ENCODE measurements at places on chromosomes 7 and 10.

DNA sequence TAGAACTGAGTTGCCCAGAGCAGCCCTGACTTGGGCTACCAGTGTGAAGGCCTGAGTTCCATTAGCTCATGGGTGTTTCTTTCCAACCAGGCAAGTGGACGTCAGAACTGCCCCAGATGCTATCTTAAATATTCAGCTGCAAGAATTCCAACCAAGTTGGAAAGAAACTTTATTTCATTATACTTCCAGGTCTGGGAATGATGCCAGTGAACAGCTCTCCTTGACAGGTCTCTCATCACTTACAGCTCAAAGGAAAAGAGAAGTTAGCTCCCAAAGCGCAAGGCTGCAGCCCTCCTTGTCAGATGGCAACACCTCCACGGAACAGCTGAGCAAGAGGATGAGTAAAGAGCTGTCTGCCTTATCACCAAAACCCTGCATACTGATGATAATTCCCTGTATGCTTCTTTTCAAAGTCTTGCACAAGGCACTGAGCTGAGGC lies 255.5 kb upstream of the AOAH start:
- no peak for DNase-seq

DNA sequence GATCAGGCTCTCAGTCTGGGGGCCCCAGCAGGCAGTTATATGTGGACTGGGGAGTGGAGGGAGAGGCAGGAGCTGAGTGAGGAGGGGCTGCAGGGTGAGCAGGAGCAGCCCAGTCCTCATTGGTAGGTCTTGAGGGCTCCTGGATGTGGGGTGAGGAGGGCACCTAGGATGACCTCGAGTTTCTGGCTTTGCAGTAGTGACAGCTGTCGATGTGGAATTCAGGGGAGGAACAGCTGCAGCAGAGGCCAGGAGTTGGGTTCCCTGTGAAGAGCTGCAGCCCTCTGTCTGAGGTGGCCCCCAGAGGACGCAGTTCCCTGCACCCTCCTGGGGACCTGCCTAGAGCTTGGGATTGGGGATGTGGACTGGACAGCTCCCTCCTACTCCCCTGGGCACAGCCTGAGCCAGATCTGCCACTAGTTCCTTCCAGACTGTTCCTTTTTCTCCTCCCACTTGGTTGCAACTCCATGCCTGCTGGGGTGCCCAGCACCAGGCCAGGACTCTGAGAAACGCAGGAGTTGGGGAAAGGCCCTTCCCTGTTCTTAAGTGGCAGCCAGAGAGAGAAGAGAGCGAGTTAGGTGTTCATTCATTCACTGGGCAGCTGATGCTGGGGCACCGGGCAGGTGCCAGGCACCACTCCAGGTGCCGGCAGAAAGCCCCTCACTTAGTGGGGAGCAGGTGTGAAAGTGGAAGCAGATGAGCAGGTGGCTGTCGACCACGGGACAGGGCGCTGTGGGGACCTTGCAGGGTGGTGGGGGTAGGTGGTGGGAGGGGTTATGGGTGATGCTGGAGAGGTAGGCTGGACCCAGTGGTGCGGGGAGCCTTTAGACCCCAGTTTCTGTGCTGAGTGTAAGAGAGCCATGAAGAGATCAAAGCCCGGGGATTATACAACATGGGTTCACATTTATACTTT lies 57.9 kb downstream of the PRF1 start:
- DNase-seq, result no peak

DNA sequence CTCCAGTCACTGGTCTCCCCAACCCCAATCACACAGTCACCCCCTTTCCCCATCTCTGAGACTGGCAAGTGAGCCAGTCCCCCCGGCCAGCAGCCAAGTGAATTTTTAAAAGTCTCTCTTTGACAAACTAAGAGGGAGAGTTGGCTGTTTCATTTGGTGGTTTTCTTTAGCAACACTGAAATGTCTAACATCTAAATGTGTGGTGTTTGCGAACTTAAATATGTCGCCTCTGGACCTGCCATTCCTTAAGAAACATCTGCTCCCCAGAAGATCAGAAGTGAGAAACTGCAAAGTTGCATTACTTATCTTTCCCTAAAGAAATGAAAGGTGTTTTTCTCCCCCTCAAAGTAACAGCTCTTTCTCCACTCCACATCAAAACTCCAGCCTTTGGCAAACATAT lies 34.7 kb upstream of the PLXNA4 start:
- DNase-seq, result no peak

DNA sequence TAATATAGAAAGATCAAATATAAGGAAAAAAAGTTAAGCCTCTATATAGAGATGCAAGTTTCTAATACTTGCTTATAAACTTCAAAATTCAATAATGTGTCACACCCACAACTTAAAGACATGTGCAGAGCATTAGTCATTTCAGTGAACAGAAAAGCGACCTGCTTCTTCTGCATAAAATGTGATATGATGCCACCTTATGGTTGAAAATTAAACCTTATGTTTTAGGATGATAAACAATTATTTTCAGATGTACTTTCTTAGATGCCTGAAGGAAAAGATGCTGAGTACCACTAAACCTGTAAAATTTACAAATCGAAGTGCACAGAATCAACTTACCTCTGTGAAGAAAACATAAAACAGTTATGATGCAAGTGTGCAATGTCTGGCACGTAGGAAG lies 96.0 kb downstream of the MTERF1 start:
- peak; percentile 12 for DNase-seq

GRCh38 chr10:48466611-48467240 lies 138.1 kb downstream of the ARHGAP22 start:
- DNase-seq, result no peak

- peak; percentile 4 for DNase-seq
These were observed 76.7 kb downstream of the ANK3 start for GRCh38 chr10:60312818-60313588.

DNA sequence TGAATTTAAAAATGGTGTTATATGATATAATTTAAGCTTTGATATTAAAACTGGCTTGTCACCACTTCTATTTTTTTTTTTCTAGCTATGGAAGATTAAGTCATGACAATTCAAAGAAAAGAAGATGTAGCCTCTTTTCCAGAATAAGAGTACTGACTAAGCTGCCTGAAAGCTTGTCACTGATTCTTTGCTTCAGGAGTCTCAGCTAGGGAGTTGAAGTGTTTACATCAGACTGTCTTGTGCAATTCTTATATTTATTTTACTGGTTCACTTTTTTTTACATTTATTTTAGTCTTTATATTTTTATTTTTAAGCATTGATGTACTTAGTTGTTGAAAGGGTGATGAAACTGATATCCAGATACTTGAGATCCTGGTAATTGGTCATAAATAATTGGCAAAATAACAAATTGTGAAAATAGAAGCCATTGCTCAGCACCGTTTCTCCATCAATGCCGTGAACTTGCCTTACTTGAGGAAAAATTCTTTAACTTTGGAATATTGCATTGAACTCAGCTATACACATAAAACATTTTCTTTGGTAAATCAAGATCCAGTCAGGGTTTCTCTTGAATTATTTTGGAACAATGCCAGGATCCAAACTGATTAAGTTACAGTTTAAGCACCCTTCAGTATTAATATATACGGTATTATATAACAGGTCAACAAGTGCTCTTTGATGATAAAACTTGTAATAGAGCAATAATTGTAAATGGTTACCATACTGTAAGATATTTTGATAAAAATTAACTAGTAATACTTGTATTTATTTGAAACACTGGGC lies 156.4 kb downstream of the PHTF2 start:
- DNase-seq, result no peak

- DNase-seq, result no peak
These were observed 25.1 kb upstream of the VPS41 start for GRCh38 chr7:38934051-38934450.

DNA sequence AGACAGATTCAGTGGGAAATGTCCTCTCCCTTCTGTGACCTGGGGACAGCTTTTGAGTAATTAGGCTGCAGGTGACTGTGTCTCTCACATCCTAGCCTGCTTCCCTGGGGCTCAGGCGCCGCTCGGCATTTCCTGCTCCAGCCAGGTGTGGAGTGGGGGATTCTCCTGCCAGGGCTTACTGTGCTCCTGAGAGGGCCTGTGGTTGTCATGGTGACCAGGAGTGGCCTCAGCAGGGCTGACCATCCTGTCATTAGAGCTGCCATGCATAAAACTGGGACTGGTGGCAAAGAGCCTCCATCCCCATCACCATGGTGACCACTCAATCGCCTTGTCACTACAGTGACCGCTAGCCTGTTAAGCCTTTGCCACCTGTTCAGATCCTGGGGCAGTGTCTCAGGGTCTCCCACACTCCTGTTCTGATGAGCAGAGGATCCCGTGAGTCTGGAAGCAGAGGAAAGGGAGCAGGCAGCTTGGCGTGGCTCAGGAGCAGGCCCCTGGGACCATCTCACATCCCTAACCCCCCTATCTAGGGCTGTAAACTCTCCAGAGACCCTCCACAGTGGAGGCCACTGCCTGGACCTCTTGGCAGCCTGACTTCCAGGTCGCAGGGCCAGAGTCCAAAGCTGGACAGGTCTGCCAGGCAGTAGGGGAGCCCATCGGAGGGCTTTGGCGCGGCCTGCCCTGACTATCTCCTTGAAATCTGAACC lies at the start of gene GCK:
GCK (minus strand) TSS at position 154 of the 707 bp plus-strand sequence. CDS start 486 bp downstream, outside the sequence.
- no peak for DNase-seq

GRCh38 chr7:16113058-16113457 lies 308.3 kb downstream of the CRPPA start:
- DNase-seq, result no peak

DNA sequence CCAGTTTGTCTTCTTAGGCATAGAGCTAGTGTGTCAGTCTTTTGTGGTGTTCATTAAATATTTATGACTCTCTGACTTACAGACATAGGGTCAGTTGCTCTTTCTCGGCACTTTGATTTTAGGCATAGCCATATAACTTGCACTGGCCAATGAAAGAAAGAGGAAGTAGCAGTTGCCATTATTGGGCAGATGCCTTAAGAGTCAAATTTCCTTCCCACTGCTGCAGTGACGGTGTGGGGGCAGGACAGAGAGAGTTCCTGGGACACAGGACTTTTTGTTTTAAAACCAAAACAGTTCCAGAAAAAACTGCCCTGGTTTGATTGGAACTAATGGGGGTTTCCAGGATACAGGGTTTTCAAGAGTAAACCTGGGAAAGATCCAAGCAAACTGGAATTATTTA lies 60.2 kb upstream of the PHF14 start:
- no peak for DNase-seq

GRCh38 chr10:128952856-128953255 lies 514.2 kb upstream of the MGMT start:
- no peak for DNase-seq

GRCh38 chr7:33463131-33463530 lies 333.8 kb downstream of the BBS9 start:
- no peak for DNase-seq

- no peak for DNase-seq
These were observed 114.7 kb upstream of the CELF2 start for GRCh38 chr10:10902951-10903350.

DNA sequence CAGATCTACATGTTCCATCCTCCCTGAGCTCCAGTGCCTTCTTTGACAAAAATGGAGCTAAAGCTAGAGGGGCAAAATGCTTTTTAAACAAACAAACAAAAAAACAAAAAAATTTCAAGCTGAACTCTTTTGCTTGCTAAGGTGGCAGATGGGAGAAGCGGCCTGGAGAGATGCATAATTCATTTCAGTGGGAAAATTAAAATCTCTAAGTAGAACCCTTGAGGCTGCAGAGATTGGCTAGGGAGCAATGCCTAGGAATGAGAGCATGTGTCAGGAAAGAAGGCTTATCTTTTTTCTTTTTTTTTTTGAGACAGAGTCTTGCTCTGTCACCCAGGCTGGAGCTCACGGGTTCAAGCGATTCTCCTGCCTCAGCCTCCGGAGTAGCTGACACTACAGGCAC lies 46.4 kb upstream of the SAMD8 start:
- DNase-seq, result no peak

- DNase-seq, result no peak
These were observed 39.3 kb downstream of the EPC1 start for GRCh38 chr10:32307609-32308008.

DNA sequence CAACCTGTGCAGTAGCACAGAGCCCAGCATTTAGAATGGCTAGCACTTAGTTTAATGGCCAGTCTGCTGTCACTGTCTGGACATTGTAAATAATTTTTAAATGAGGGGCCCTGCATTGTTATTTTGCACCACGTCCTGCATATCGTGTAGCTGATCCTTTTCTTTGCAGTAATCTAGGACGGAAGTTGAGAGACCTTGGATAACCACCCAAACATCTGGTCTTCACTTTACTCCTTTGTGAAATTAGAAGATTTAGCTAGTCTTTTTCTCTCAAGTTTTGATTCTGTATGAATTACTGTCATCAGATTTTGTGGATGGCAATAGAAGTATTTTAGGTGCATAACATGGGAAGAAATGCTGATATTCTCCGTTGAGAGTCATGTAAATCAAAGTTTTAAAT lies 1.9 kb downstream of the MIOS start:
- DNase-seq, result no peak

- no peak for DNase-seq
These were observed at the start of gene SHH for GRCh38 chr7:155811895-155812761. SHH (minus strand) TSS chr7:155812463; CDS start chr7:155812122, 341 bp downstream.

DNA sequence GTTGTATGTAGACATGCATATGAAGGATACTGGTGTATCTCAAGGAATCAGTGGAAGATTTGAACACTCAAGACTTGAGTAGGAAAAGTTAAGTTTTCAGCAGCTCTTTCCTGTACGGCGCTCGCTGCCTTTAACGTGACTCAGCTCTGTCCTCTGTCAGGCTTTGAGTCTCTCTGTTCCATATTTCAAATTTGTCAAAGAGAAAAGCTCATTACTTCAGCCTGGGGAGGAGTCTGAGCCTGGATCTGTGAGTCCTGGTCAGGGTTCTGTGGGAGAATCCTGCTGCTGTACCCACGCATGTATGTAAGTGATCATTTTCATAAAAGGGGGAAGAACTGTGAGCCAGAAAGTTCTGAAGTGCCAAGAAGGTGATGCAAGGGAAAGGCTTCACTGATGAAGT lies 13.8 kb upstream of the MPP7 start:
- peak; percentile 27 for DNase-seq

- no peak for DNase-seq
These were observed 212.4 kb upstream of the YAE1 start for GRCh38 chr7:39353615-39354376.

- DNase-seq, result no peak
These were observed 13.0 kb downstream of the OR9A2 start for GRCh38 chr7:143013893-143014292.

DNA sequence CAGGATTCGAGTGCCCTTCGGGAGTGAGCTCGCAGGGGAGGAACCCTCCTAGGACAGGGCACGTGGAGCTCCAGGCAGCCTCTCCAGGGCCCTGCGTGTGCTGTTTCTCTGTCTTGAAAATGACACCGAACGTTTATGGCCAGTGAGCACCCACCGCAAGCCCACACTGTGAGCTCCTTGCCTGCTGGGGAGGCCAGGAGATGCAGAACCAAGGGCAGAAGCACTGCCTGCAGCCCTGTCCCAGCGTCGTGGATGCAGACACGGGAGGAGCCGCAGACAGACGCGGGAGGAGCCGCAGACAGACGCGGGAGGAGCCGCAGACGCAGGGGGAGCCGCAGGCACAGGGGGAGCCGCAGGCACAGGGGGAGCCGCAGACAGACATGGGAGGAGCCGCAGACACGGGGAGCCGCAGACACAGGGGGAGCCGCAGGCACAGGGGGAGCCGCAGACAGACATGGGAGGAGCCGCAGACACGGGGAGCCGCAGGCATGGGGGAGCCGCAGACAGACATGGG lies 314.4 kb downstream of the PTPRN2 start:
- DNase-seq, result no peak

- no peak for DNase-seq
These were observed 84.7 kb upstream of the TMEM168 start for GRCh38 chr7:112874909-112875308.

Measured in suppressor macrophage treated with lipopolysaccharide for 4 hours (primary cell).